ENCODE measurements at places on chromosomes 7 and 10. TPM values are rescaled to one million over a fixed set of nuclear protein-coding genes. Genes with fewer than 3 reads are reported as not detected.

DNA sequence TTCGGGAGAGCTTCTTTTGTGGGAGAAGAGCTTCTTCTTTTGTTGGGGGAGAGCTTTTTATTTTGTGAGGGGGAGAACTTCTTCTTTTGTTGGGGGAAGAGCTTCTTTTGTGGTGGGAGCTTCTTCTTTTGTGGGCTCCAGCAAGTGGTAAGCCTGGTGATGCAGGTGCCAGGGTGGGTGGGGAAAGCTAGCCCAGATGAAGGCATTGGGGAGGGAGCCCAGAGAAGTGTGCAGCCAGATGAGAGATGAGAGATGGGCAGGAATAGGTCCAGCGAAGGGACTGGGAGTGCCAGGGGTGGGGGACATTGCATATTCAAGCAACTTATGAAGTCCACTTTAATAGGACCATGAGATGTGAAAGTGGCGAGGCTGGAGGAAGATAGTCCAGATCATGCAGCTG is 9.7 kb downstream of the ADRA2A start:
- peaks cover 3% of the 10 kb centered on the region for H3K4me1 ChIP-seq
- H3K4me3 ChIP-seq: no peak overlapping the region
- no peaks in the 10 kb centered on the region for H3K36me3 ChIP-seq
- no peak overlapping the region for H3K27ac ChIP-seq

DNA sequence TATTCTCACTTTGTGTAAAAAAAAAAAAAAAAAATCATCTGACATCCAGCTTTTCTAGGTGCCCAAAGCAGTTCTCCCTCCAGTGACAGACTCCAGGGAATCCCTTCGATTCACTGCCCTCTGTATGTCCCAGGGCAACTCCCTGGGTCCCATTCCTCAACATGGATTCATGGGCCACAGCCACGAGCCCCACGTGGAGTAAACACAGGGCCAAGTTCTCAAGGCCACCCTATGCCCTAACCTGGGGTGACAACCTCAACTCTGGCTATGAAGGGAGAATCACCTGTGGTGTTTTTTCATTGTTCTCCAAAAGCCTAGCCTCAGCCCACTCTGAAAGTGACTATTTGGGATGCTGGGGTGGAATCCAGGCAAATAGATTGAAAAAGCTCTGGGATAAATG is 3.4 kb downstream of the BNIP3 start:
- no peak overlapping the region for H3K4me3 ChIP-seq
- peaks cover 1% of the 10 kb centered on the region for H3K27me3 ChIP-seq
- no peak for DNase-seq
- H3K27ac ChIP-seq: no peak overlapping the region
- H3K36me3 ChIP-seq: peaks cover 56% of the 10 kb centered on the region

DNA sequence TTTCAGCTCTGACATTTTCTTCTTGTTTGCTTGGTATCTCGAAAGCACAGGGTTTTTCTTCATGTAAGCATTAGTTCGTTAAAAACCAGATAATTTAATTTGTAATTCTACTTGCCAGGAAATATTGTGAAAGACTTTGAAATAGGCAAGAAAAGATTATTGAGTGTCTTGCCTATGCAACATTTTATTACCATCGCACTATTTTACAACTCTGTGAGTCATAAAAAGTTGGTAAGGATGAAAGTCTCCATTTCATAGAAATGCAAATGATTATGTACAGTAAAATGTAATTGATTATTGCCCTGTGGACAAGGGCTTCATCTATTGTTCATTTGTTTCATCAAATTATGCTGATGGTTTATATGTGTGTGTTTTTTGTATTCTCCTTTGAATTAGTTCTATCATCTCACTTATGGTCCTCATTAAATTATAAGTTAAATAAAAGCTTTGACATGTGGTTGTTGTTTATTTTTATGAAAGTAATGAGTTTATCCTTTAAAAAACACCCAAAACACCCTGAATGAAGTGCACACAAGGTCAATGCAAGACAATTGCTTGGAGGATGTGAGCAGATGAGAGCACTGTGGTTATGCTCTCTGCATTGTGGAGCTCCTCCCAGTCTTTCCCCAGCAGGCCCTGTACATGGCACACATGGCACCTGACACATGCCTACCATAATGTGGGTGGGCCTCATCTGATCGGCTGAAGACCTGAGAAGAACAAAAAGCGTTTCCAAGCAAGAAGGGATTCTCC is 230.8 kb downstream of the CXCL12 start:
- H3K36me3 ChIP-seq: no peaks in the 10 kb centered on the region
- H3K4me3 ChIP-seq: no peak overlapping the region
- H3K27ac ChIP-seq: no peak overlapping the region
- no peak for DNase-seq
- no peaks in the 10 kb centered on the region for H3K4me1 ChIP-seq

DNA sequence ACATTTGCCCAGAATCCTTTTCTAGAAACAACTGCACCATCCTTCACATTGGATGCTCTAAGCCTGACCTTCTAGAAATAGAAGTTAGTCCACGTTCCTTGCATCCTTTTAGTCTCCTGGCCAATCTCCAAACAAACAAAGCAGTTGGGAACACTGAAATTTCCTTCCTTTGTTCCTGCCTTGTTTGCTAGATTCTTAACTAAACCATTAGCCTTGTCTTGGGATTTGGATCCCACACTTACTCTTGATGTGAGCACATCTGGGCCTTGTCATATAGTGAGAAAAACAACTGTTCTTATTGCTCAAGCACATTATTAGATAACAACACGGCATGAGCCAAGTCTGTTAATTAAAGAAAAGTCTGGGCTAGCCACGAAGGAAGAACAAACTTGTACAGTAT is 319.3 kb upstream of the GHITM start:
- H3K36me3 ChIP-seq: no peaks in the 10 kb centered on the region
- no peak overlapping the region for H3K4me3 ChIP-seq
- H3K27me3 ChIP-seq: no peaks in the 10 kb centered on the region
- H3K27ac ChIP-seq: no peak overlapping the region

- no peaks in the 10 kb centered on the region for H3K4me1 ChIP-seq
- H3K4me3 ChIP-seq: no peak overlapping the region
- peaks cover 3% of the 10 kb centered on the region for H3K27me3 ChIP-seq
- DNase-seq: no peak
Measured at GRCh38 chr10:93844979-93845626, 48.7 kb upstream of the SLC35G1 start.

DNA sequence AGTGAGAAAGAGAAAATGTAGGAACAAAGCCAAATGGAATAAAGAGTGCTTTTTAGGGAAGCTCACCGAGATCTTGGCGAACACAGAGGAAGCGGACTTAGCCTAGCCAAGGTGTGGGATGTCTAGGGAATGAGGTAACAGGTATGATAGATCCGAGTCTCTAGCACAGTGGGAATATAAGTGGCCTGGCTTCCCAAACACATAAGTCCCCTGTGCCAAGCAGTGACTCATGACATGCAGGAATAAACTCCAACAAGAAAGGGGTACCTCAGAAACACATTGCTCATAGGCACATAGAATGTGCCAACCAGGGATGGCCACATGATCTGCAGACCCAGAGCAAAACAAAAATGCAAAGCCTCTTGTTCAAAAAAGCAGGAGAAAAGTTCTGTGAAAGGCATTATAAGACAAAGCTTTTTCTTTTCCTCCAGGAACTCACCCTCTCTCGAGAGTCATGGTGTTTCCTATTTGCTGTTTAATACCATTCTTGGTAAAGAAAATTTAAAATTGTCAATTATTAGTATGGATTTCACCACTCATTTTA is 542.5 kb downstream of the GATA3 start:
- no peak overlapping the region for H3K27ac ChIP-seq
- DNase-seq: no peak
- H3K27me3 ChIP-seq: no peaks in the 10 kb centered on the region
- H3K4me3 ChIP-seq: no peak overlapping the region
- no peaks in the 10 kb centered on the region for H3K4me1 ChIP-seq

- H3K27ac ChIP-seq: no peak overlapping the region
- DNase-seq: no peak
- H3K27me3 ChIP-seq: no peaks in the 10 kb centered on the region
Measured at GRCh38 chr7:90777886-90778285, 181.8 kb downstream of the CDK14 start.

- H3K4me1 ChIP-seq: no peaks in the 10 kb centered on the region
- H3K27me3 ChIP-seq: peaks cover 2% of the 10 kb centered on the region
- H3K4me3 ChIP-seq: no peak overlapping the region
- no peak for DNase-seq
Measured at GRCh38 chr10:52221923-52222322, 92.2 kb upstream of the DKK1 start.

DNA sequence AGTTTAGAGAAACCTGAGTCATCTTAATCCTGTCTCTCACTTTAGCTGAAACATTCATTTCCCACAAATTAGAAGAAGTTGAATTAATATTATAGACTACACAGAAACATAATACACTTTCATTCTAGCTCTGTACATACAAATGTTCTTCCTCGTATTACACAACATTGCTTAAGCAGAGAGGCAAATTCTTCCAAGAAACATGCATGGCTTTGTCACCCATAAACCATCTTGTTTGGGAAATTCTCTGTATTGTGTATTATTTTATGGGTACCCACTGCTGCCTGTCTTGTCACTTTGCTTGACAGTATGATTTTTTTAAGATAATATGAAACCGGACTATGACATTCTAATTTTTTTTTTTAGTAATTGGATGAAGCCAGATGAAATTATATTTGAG is 104.0 kb downstream of the SRI start:
- no peaks in the 10 kb centered on the region for H3K4me1 ChIP-seq
- no peaks in the 10 kb centered on the region for H3K36me3 ChIP-seq
- H3K27ac ChIP-seq: no peak overlapping the region
- H3K27me3 ChIP-seq: no peaks in the 10 kb centered on the region
- no peak overlapping the region for H3K4me3 ChIP-seq
- no peak for DNase-seq

DNA sequence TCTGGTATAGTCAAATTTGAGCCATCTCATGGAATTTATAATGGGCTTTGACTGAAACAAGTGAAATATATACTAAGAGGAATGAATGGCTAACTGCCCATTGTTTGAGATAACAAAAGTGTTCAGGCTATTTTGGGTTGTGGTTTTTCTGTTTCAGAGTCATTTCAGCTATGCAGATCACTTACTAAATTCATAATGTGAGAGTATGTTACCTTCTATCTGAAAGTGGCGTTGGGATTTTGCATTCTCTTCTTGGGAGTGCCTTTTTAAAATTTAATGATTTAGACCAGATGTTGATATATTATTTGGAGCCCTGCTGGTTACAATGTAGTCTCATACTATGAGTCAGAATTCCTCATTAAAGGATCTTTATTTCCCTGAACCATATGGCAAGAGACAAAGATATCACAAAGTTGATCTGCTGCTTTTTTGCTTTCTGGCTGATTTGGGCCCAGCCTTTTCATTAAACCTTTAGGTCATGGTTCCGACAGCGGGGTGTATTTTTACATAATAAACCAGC is 10.4 kb downstream of the VCL start:
- DNase-seq: no peak
- H3K4me3 ChIP-seq: no peak overlapping the region
- no peak overlapping the region for H3K27ac ChIP-seq
- H3K4me1 ChIP-seq: peaks cover 42% of the 10 kb centered on the region
- no peaks in the 10 kb centered on the region for H3K27me3 ChIP-seq

- H3K27ac ChIP-seq: no peak overlapping the region
- DNase-seq: no peak
- H3K36me3 ChIP-seq: no peaks in the 10 kb centered on the region
- H3K4me1 ChIP-seq: no peaks in the 10 kb centered on the region
Measured at GRCh38 chr7:33654676-33655075, 250.7 kb upstream of the BMPER start.

DNA sequence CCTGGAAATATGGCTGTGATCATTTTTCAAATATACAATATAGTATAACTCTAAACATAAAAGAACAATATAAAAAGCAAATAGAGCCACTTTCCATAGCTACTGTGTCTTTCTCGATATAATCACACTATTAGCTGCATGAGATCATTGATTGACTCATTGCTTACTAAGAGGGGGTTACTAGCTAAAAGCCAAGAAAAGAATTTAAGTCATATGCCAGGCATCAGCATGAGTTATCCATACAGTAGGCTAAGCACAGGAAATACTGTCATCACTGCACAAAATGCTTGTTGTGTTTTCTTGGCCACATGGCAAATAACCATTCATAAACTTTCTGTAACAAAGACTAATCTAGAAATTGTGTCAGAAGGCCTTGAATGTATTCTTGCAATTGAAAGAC is 18.8 kb upstream of the ABCB5 start:
- H3K4me3 ChIP-seq: no peak overlapping the region
- no peaks in the 10 kb centered on the region for H3K27me3 ChIP-seq
- no peaks in the 10 kb centered on the region for H3K4me1 ChIP-seq
- H3K36me3 ChIP-seq: no peaks in the 10 kb centered on the region
- no peak overlapping the region for H3K27ac ChIP-seq

GRCh38 chr10:114726820-114727271 is 68.8 kb upstream of the ABLIM1 start:
- no peaks in the 10 kb centered on the region for H3K4me1 ChIP-seq
- no peak for DNase-seq
- peaks cover 3% of the 10 kb centered on the region for H3K27me3 ChIP-seq
- H3K27ac ChIP-seq: no peak overlapping the region
- no peak overlapping the region for H3K4me3 ChIP-seq
- H3K36me3 ChIP-seq: no peaks in the 10 kb centered on the region

GRCh38 chr7:98168181-98168903 is 42.9 kb upstream of the BHLHA15 start:
- H3K36me3 ChIP-seq: no peaks in the 10 kb centered on the region
- peak; percentile 61 for DNase-seq
- peaks cover 6% of the 10 kb centered on the region for H3K4me1 ChIP-seq
- no peaks in the 10 kb centered on the region for H3K27me3 ChIP-seq
- H3K27ac ChIP-seq: no peak overlapping the region

GRCh38 chr7:152161171-152161570 is 135.7 kb downstream of the GALNT11 start:
- no peak for DNase-seq
- peaks cover 12% of the 10 kb centered on the region for H3K4me1 ChIP-seq
- H3K4me3 ChIP-seq: no peak overlapping the region
- no peak overlapping the region for H3K27ac ChIP-seq
- peaks cover 58% of the 10 kb centered on the region for H3K36me3 ChIP-seq

Gene ACHE
- total RNA-seq: not detected

Gene OR9A2
- not detected for total RNA-seq

Gene NRCAM
- 0.05 TPM for total RNA-seq

Gene EGR2
- total RNA-seq: 1.3 TPM

Gene TYW1
- total RNA-seq: 17.8 TPM

Gene PRKAG2
- total RNA-seq: 28.3 TPM

Gene ZNF853
- 1.0 TPM for total RNA-seq

Gene TFPI2
- not detected for total RNA-seq

Gene MRLN
- total RNA-seq: not detected

Measured in activated CD8-positive, alpha-beta T cell treated with anti-CD3 and anti-CD28 coated beads, Interleukin-2, amount 10 ng/mL, durations not matched to agents 7 days and 5 days (primary cell).